ENCODE measurements at places on chromosomes 12 and 14.

DNA sequence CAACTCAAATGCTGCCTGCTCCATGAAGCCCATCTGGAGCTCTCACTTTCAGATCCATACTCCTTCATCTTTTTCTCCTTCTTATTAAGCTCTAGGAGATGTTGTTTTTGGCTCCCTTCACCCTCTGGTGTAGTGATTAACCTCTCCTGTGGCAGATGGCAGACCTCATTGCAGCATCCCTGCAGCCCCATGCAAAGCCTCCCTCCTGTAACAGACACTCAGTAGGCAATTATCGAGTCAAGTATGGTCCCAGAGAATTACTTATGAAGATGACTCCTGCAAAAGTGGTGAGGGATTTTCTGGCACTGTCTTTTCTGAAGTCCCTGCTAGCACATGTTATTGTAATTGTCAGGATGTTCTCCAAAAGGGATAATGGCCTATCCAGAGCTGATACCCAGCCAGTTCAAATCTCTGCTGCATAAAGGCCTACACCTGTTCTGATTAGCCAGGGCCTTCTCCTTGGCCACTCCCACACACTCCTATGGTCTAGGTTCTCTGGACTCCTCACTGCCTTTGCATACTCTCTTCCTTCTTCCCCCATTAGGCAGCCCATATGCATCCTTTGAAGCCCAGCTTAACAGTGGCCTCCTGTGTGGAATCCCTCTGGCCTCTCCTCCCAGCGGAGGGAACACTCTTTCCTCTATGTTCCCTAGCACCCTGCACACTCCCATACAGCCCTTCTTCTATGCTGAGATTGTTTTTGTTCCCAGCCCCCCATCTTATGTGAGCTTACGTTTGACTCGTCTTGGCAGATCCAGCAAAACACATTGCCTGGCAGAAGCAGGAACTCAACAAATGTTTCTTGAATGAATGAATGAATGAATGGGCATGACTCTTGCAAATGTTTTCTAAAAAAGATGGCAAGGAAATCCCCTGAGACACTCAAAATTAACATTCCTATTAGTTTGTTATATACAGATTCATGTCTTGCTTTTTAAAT is 43.9 kb upstream of the MDM1 start:
- no peak for DNase-seq

DNA sequence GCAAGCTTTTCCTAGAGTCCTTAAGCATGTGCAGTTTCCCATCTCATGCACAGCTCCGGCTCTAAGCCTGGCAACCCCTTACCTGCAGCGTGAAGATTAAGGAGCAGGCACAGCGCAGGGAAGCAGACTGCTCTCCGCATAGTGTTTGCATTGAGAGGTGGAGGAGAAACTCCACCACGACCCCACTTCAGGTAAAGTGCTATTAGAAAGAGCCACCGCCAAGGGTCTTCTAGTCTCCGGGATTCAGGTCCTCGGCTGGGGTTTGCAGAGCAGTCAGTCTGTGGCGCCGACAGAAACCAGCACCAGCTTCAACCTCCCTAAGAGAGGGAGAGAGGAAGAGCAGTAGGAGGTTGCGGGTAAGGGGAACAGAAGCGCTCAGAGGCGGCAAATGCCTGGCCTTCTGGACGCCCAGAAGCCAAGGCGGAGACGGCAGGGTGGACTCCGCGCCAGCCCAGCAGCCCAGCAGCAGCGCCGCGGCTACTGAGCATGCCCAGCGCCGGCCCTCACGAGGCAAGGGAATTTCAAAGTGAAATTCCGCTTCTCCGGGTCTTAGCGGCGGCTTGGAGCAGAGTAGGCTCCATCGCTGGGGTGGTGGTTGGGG is at the start of gene PTPRR:
Gene PTPRR (minus strand): TSS at position 488 of the 601 bp plus-strand sequence. CDS start 348 bp downstream, at position 140.
- DNase-seq, result no peak

- DNase-seq, result no peak
Measured at GRCh38 chr14:73223049-73223448, 14.3 kb upstream of the PAPLN start.

DNA sequence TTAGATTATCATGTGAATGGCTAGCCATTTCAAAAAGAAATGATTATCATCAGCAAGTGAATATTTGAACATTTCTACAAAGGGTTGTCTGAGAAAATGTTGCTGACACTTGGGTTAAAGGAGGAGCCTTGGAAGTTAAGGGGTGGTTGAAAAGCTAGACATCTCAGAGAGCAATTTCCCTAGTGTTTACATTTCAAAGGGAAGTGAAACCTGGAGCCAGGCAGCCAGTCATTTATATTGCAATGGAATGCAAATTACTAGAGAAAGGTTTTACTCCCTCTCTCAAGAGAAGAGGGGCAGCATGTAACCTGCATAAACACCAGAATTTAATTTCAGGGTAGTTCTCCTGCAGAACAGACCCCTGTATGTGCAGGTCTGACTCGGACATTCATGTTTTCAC is 279.0 kb downstream of the SLC16A7 start:
- no peak for DNase-seq

GRCh38 chr14:67577181-67577808 is 22.8 kb downstream of the PIGH start:
- DNase-seq, result no peak

DNA sequence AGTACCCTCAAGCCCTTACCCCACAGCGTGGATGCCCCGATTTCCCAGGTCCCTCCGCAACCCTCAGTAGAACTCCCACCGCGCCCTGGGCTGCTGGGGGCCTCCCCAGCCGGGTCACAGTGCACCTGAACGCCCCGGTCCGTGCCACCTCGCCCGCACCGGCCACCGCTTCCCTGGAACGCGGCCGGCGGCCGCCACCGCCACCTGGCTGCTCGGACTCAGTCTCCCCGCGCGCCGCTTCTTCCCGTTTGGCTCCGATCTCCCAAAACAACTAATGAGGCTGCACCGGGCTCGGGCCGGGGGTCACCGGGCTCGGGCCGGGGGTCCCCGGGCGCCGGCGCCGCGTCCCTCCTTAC is 1.0 kb downstream of the ITPK1 start:
- DNase-seq, result no peak

DNA sequence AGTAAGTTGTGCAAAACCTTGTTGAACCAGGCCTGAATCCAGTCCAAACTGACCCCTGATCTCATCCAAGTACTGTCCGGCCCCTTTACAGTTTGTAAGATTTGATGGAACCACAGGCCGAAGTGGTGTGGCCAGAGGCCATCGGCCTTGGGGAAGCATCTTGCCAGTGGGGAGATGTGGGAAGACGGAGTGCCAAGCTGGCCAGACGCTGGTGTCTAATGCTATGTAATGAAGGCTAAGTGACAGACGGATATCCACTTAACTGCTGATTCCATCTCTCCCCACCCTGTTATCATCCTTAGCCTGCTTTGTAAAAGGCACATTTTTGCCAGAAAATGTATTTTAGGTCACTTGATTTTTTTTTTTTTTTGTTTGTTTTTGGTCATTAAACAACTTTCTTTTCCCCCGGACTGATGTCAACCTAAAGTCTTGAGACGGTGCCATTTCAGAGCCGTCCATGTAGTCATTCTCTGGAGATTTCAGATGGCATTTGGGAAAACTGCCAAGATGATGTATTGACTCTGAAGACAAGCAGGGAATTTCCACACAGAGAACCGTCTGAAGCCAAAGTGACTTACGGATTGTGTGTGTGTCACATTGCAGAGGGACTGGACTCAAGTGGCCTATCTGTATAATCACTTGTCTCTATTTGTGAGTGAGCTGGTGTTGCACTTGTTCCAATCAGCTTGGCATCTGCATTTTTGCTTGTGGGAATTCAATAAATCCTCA is 86.5 kb upstream of the MANSC4 start:
- DNase-seq, result no peak

GRCh38 chr12:112308652-112309051 is 73.6 kb downstream of the HECTD4 start:
- DNase-seq, result no peak

DNA sequence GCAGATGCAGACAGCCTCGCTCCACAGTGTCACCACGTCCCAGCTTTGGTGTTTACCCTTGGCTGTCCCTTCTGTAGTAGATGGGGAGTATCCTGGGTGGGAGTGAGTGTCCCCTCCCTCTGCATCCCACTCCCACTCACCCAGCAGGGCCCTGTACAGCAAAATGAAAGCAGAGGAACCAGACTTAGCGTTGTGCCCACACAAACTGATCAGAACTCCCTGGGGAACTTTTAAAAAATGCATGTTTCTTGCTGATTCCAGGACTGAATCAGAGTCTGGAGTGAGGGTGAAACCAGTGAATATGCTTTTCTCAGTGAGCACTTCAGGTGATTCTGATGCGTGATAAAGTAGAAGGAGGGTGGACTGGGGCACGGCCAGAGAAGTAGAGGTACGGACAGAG is 2.9 kb downstream of the ACVRL1 start:
- DNase-seq, result no peak

GRCh38 chr14:102557434-102558226 is 34.8 kb upstream of the RCOR1 start:
- no peak for DNase-seq

DNA sequence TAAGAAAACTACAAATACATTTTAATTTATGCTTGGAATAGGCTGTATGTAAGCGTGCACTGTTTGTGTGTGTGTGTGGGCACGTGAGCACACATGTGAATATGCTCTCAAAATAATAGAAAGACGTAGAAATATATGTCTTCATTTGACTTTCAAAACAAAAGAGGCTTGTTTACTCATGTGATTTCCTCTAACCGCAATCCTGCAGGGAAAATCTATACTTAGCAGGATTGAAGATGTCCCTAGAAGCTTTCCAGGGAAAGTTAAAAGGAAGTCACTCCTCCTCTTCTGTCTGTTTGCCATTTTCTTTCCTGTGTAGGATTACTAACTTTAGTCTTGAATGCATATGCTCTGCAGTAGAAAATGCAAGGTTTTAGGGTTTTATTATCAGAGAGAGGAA is 404.7 kb downstream of the MDGA2 start:
- no peak for DNase-seq

DNA sequence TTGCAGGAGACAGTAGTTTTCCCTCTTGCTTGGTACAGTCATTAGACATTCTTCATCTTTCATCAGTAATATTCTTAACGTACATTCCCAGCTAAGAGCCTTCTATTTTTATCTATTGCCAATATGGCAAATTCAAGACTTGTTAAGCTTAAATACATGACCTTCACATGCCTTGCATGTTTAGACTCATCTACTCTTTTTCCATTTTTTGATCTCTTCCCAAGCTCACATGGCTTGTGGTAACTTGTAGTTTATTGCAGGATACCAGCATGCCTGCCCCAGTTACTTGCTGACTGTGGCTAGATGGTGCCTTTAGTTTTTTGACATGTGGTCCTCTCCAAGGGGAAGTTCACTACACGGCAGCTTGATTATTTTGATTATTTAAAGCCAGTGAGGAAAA is 729.0 kb downstream of the SLC6A15 start:
- DNase-seq, result no peak

DNA sequence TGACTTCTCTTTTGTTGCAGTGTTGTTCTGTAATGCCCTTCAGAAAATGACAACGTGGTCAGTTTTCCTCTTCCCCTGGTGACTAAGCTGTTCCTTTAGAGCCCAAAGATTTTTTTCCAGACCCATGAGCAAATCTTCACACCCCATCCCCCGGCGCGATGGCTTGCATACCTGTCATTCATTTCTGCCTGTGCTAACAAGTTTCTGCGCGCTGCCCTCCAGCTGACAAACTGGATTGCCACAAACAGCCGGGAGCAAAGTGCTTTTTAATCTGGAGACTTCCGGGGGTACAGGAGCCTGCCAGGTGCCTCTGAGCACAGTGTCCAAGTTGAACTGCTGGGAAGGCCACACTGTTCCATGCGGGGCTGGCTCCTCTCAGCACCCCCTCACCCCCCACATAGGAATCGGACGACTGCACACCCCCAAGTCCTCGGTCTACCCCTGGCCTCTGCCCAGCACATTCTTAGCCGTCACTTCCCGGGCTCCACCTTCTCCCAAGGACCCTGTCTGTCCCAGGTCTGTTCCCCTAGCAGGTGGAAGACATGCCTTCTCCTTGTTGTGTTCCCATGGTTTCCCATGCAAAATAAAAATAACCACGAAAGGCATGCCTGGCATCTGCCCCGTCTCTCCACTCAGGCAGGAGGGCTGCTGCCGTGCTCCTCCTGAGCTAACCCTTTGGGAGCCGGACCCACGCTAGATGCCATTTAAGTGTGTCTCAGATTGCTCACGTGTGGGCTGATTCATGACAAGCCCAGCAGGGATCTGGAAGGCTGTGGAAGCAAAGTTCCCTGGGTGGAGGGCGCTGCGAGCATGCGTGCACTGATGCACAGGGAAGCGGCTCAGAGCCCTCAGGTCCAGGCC is 14.1 kb downstream of the RILPL1 start:
- peak; percentile 74 for DNase-seq

- peak; percentile 24 for DNase-seq
Measured at GRCh38 chr12:5318874-5319273, 113.0 kb upstream of the NTF3 start.

DNA sequence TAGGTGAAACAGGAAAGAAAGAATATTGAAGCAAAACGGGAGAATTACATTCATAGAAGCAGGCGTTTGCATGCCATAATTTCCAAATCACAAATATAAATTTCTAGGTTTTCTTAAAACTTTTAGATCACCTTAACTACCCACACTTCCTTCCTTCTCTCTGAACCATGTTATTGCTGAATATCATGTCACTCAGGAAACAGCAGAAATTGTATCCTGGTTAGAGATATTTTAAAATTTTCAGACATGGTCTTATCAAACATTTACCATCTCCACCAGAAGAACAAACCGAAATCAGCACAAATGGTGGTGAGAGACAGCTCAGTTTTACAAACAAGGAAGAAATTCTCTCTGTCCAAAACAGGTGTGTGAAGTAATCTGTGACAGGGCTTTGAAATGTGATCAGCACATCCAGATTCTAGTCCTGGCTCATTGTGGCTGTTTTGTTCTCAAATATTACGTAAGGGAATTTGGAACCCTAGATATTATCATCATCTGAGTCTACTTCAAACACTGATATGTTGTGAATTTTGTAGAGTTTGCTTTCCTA is 16.3 kb downstream of the TESPA1 start:
- no peak for DNase-seq

DNA sequence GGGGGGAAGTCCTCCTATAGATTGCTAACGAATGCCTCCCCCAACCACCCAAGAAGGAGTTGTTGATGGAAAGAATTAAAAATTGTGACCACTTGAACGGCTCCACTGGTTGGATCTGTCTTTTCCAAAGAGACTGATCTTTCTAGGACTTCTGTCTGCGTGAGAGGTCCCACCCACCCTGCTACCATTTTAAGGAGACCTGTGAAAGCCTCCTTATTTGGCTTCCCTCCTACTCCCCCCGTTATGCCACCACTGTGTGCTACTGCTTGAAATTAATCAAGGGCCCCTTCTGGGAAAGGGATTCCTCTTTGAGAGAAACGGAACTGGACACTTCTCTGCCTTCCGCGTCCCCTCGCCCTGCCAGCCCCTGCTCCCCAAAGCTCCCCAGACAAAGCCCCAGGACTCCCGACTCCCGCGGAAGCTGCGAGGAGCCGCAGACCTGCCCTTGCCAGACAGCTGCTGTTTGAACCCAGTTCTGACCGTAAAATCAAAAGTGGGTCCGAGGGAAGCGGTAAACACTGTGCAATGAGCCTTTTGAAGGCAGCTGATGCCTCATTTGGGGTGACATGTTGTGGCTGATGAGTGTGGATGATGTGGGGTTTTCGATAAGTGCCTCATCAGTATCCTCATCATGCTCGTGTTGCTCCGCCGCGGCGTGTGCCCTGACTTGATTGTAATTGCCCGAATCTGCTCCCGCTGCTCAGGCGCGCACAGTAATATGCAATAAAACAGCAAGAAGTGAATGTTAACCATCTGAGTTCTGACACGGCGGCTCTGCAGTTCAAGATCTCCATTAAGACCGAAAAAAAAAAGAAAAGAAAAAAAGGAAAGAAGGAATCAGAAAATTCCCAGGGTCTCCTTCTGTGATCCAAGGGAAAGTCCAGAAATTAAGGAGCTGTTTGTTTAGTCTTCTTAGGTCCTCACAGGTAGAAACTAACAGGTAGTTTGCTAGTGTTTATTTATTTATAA is 48.2 kb downstream of the MBIP start:
- no peak for DNase-seq
